Stimulated activated CD4-positive, alpha-beta T cell treated with anti-CD3 and anti-CD28 coated beads, Interleukin-4, amount 100 ng/mL, for 1 hour (primary cell): ENCODE measurements at places on chromosomes 5 and 9.

DNA sequence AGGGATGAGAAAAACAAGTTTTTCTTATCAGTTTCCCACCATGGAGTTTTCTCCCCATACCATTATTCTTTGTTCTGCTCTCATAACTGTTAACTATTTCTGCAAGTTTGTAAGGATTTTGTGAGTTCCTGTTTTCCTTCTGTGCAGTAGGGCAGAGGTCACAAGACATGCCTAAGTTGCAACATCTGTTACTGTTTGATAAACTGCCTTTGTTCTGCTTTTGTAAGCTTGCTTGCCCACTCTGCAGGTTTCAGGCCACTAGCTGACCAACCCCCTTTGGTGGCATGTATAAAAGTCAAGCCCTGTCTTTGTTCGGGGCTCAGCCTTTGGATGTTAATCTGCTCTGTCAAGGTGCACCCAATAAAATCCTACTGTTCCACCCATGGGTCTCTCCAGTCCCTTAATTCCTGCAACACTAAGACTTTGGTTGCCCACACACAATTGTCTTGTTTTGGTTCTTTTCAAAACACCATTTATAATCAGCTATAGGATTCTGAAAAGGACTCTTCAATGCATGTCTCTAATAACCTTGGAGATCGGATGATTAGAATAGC is 545.4 kb downstream of the CDH9 start:
- DNase-seq, result no peak

DNA sequence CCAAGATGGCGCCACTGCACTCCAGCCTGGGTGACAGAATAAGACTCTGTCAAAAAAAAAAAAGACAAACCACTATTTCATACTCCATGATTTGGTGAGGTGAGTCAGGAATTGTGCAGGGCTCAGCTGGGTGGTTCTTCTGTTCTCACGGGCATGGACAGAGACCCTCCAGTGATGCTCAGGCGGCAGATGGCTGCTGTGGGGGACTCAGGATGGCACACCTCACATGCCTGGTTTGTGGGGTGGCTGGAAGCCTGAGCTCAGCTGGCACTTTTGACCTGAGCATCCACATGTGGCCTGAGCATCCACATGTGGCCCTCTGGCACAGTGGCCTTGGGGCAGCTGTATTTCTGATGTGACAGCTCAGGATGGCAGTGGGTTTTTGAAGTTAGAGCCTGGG is 217.2 kb downstream of the IRX2 start:
- DNase-seq, result no peak

DNA sequence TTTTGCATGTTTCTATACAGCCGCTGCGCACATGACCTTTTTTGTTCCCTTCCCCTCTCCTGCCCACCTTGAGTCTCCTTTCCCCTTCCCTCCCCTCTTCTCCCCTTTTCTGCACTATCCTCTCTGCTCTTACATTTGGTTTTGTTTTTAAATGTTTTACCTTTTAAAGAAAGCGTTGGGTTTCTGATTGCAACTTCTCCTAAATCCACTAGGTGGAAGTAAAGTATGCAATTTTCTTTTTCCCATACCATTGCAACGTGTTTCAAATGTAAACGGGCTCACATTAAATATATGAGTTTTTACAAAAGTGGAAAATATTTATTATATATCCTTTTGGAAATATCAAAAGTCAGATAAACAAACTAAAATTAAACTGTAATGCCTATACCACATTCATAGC is 500.9 kb downstream of the DIRAS2 start:
- DNase-seq, result no peak

GRCh38 chr9:124126648-124127646 is 115.4 kb downstream of the LHX2 start:
- peak; percentile 79 for DNase-seq

DNA sequence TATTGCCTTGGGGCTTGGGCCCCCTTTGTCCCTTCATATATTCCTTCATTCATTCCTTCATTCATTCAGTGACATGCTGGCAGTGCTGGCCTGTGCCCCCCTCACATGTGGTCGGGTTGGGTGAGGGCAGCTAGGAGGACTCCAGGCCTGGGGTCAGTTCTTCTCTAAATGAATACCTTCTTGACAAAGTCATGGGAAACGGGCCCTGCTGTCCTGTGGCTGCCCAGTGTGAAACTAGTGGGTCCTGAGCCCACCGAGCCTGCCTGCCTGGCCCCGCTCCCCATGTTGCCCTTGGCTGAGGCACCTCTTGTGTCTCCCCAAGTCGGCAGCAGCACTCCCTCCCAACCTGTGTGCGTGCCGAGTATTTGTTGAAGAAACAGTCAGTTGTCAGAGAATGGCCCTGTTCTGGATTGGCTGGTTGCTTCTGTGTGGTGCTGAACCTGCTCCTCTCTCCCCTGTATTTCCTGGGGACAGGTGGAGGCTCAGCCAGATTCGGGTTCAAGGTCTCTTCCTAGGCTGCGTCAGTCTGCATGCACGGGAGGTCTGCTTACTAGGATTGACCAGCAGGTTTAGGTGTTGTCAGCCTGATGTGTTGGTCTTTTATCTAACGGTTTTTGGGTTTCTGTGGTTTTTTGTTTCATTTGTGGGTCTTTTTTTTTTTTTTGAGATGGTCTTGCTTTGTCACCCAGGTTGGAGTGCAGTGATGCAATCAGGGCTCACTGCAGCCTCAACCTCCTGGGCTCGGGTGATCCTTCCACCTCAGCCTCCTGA is 3.0 kb upstream of the CEL start:
- DNase-seq, result no peak

DNA sequence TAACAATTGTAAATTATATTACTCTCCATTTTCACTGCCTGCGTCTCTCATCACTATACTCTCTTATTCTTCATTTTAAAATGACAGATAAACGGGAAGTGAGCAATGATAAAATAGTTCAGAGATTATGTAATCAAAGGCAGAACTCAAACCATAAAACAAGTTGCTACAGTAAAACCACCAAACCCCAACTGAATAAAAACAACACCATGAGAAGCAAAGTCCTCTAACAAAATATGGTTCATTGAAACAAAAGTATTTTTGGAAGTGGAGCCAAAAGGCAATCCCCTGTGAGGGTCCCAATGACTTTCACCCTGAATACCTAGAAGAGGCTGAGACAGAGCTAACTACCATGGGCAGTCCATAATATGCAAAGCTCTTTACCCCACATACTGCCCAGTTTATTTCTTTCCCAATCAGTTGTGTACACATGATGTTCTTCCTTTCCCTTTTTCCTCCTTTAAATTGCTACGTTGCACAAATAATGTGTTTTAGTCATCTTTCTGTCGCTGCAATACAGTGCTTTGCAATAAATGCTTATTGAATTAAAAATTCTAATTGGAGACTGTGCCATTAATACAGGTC is 64.0 kb upstream of the PTGER4 start:
- no peak for DNase-seq

- no peak for DNase-seq
Measured at GRCh38 chr9:85443190-85443598, 298.6 kb downstream of the AGTPBP1 start.

DNA sequence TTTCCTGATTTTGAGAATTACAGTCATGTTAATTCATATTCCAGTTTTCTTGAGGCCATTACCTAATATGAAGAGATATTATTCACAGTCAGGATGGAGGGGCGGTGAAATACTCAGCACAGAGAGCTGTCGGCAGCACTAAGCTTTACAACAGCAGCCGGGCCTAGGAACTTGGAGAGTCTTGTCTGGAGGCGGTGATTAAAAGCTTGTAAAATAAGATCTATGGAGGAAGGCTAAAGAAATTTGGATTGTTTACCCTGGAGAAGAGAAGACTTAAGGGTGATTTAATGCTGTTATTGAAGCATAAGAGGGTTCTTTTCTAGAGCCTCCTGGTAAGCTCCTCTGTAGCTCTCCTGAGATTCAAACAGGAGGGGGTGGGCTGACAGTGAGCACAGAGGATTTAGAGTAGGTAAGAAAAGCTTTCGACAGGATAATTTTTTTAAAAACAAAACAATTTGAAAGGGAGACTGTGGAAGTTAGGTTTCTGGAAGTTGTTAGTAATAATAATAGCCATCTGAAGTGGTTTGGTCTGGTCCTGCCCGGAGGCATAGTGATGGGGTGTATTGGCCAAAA is 406.3 kb upstream of the ADAMTSL1 start:
- DNase-seq, result no peak

DNA sequence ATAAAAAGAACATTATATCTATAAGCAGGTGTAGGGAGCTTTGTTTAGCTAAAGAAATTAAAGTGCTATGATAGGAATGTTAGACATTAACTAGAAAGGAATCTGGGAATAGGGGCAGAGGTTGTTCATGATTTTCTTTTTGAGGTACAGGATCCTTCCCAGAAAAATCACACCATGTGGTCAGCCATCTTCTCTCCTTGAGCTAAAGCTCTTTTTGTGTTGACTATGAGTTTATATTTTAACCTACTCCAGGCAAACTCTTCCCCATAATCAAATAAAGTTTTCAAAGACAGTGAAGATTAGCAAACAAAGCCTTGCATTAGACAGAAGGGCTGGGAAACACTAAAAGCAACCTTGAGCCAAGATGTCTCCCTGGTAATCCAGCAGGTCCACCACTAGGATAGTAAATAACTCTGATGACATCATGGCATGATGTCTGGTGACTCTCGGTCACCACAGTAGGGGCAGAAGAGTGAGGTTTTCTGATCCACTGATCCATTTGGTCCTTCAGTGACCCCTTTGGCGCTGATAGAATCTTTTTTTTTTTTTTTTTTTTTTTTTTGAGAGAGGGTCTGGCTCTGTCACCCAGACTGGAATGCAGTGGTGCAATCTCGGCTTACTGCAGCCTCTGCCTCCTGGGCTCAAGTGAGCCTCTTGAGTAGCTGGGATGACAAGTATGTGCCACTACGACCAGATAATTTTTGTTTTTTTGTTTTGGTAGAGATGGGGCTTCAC is 30.6 kb upstream of the IL6ST start:
- DNase-seq, result no peak
